Amygdala (tissue), 56 donors: ENCODE measurements at places on chromosomes 4 and X.

- no peak for DNase-seq
These were observed 322.7 kb downstream of the FRMPD4 start for GRCh38 chrX:12460929-12461328.

- DNase-seq, result peak; percentile 46
These were observed 25.0 kb upstream of the BCORL1 start for GRCh38 chrX:129957241-129958082.

- no peak for DNase-seq
These were observed 10.1 kb downstream of the DLG3 start for GRCh38 chrX:70454441-70455365.

GRCh38 chr4:173522160-173522950 lies 7.7 kb downstream of the HAND2 start:
- DNase-seq, result no peak

- DNase-seq, result no peak
These were observed 1.2 kb downstream of the CYBB start for GRCh38 chrX:37781081-37781480.

- no peak for DNase-seq
These were observed 88.8 kb upstream of the FAM9B start for GRCh38 chrX:9122519-9123245.

DNA sequence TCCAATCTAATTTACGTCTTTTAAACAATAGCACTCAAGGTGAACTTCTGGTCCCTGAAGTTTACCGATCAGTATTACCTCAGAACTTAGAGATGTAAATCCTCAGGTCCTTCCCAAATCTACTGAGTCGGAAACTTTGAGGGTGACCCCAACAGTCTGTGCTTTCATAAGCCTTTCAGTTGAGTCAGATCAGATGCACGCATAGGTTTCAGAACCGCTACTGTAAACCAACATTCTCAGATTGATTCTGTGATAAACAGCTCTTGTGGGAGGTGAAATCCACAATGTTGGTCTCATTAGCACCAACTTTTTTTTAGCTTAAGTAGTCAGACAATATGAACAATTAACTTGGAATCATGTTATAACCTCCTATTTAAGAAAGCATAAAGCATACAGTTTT lies 86.0 kb downstream of the WWC2 start:
- no peak for DNase-seq

DNA sequence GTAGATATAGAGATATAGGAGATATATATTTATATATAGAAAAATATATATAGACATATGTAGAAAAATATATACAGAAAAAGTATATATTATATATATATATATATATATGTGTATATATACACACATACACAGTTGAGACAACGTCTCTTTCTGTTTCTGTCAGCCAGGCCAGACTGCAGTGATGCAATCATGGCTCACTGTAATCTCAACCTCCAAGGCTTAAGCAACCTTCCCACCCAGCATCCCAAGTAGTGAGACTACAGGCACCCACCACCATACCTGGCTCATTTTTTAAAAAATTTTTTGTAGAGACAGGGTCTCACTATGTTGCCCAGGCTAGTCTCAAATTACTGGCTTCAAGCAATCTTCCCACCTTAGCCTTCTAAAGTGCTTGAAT lies 426.3 kb downstream of the GPM6A start:
- DNase-seq, result no peak

DNA sequence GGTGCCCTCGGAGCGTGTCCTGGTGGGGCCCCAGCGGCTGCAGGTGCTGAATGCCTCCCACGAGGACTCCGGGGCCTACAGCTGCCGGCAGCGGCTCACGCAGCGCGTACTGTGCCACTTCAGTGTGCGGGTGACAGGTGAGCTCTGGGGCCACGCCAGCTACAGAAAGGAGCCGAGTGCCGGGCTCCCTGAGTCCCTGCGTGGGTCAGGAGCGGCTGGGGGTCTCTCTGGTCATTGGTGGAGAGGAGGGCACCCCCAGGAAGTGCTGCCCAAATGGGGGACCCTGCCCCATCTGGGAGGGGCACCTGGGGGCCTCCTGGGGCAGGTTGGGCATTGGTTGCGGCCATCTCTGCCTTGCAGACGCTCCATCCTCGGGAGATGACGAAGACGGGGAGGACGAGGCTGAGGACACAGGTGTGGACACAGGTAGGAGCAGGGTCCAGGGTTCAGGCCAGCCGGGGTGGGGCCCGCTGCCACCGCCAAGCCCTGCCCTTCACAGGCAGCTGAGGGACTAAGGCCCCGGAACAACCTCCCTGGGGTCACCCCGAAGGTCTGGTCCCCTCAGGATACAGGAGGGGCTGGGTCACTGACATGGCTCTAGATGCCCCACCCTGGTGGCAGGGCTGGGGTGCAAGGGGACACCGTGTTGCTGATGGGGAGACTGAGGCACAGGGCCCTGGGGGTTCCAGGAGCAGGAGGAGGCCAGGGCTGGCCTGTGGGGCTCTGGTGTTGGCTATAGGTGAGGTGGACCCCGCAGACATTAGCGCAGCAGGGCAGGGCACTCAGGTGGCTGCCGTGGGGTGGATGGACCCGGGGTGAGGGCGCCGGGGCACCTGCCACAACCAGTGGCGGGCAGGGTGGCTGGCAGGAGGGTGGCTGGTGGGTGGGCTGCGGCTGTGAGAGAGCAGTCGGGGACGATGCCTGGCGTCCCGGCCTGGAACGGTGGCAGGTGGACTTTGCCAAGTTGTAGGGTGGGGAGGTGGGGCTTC lies 6.6 kb downstream of the FGFR3 start:
- no peak for DNase-seq

DNA sequence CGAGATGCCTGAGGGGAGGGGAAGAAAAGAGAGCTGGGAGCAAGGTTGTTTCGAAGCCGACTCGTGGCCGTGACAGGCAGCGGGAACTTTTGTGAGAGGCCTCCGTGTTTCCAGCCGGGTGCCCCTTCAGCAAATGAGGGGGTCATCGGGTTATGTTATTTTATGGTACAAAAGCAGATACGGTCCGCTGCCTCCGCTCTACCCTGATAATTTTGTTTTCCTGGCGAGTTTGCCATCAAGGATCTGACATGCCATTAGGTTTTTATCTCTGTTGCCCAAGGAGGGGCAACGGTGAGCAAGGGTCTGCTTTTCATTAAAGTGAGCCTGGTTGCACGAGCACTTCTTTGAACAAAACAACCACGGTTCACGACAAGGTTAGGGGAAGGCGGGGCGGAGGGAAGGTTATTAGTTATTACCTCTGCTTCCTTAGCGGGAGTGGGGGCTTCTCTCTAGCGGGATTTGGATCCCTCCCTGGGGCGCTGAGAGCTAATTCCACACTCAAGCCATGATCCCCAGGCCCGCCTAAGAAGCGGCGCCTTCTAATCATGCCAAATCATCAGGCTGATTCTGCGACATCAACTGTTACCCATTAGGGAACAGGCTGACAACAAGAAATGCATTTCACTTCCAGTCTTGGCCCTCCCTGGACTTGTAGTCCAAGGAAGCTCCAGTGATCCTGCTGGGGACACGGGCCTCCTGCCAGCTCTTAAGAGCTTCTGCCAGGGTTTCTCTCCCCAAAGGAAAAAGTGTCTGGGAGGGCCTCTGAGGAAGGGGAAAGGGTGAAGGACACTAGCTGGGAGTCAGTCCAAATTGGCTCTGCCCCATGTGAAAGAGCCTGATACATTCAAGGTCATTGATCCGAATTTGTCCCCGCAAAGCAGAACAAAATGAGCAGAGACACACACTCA lies 617.7 kb downstream of the MID1IP1 start:
- no peak for DNase-seq

DNA sequence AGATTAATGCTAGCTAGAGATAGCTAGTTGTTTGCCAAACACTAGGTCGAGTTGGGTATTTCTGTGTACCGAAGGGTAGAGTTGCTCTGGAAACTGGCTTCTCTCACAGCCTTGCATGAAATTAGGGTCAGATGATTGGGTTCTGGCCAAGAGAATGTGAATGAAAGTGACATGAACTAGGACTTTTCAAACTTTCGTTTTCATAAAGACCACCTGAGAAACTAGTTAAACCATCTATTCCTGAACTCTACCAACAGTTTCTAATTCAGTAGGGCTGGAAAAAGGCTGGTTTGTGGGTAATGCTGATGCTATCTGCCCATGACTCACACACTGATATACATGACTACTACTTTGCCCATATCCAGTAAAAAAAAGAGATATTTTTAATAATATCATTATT lies 157.6 kb downstream of the GASK1B start:
- DNase-seq, result no peak

DNA sequence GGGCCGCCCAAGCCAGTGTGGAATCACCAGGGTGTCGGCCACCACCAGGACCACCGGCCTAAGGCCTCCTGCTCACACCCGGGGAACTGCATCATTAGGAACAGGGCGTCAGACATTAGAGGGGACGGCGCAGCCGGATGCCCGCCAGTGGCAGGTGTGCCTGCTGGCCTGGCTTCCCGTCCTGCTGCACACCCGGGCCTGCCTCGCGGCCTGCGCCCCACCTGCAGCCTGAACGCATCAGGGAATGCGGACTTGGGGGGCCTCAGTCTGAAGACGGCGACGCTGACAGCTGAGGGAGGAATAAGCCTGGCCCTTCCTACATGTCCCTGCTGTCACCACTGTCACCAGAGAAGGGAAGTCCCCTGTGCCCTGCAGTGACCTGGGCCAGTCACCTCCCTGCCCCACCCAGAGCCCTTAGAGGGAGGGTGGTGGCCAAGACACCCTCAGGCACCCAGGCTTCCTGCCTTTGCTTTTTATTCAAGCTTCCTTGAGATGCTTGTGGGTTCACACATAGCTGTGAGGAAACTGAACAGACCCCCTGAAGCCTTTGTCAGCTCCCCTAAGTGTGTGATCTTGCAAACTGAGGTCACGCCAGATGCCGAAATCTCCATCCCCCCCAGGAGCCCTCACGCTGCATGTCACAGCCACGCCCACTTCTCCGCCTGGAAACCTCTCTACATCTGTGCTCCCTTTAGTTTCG lies 3.2 kb downstream of the DGKQ start:
- no peak for DNase-seq

- DNase-seq, result no peak
These were observed 234.1 kb downstream of the AFAP1 start for GRCh38 chr4:7705593-7705992.

DNA sequence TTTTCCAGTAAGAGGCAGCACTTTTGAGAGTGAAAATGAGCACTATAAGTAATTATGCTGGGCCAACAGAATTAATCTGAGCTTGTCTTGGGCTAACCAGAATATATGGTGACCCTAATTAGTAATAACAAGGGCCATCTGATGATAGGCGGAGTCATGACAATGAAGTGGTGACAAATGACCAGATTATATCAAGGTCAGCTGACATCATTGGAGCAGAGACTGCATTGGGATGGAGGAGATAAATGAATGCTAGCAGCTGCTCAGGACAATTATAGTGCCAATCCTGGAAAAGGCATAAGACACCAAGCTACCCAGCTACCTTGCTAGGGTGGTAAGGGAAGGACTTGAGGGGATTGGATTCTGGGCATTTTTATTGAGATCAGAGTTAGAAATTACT lies 1548.7 kb downstream of the RPA4 start:
- no peak for DNase-seq

- no peak for DNase-seq
These were observed 219.0 kb upstream of the DKK2 start for GRCh38 chr4:107255114-107255513.

DNA sequence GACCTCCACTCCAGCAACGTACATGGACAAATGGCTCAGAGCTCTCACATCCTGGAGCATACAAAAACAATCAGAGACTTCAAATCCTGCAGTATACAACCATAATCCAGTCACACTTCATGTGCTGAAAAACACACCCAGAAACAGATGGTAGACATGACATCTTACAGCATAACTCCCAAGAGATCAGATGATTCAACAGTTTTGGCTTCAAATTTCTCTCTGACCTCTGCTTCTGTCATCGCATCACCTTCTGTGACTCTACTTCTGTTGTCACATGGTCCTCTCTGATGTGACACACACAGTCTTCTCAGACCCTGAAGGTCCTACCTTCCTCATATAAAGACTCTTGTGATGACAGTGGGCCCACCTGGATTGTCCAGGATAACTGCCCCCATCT lies 18.5 kb downstream of the SUV39H1 start:
- no peak for DNase-seq

- no peak for DNase-seq
These were observed 2.4 kb upstream of the SH3KBP1 start for GRCh38 chrX:19889582-19890342.
